ENCODE measurements at places on chromosomes 7 and 10. TPM values are rescaled to one million over a fixed set of nuclear protein-coding genes. Genes with fewer than 3 reads are reported as not detected.

- no peaks in the 10 kb centered on the region for H3K36me3 ChIP-seq
- H3K27me3 ChIP-seq = no peaks in the 10 kb centered on the region
- no peak for DNase-seq
- no peak overlapping the region for H3K4me3 ChIP-seq
- no peaks in the 10 kb centered on the region for H3K4me1 ChIP-seq
These were observed 13.8 kb upstream of the POT1 start for GRCh38 chr7:124943472-124943871.

DNA sequence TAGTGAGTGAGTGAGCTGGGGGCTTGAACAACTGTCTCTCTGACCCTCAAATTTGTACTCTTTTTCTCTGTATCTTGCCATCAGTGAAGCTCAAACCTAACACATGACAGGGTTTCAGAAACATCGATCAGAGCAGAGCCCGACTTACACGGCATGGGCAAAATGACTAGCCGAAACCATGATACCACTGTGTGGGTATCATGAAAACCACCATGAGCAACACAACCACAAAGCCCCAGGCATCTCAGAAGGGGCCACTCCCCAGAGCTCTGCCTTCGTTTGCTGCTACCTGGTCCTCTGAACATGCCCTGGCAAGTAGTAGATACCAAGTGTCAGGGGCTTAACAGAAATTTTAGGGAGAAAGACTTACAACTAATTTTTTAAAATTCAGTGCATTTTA lies 308.5 kb downstream of the WDR11 start:
- H3K4me3 ChIP-seq = no peak overlapping the region
- H3K27ac ChIP-seq = no peak overlapping the region
- H3K27me3 ChIP-seq = no peaks in the 10 kb centered on the region
- no peaks in the 10 kb centered on the region for H3K4me1 ChIP-seq

DNA sequence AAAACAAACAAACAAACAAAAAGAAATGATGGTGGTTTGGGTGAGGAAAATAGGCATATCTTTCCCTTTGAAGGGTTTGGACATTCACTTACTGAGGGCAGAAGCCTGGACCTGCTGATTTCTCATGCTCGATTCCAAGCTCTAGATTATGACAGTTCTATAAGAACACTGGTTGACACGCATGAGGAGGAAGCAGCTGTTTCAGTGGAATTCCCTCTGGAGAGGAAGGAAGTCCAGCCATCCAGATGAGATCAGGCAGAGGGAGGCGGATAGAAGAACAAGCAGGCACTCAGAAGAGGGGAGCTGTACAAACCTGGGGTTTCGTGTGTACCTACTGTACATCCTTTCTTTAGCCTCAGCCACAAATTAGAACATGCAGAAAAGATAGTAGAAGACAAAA lies 691.9 kb downstream of the INHBA start:
- H3K27ac ChIP-seq = no peak overlapping the region
- H3K4me3 ChIP-seq = no peak overlapping the region
- no peaks in the 10 kb centered on the region for H3K36me3 ChIP-seq
- H3K27me3 ChIP-seq = no peaks in the 10 kb centered on the region

DNA sequence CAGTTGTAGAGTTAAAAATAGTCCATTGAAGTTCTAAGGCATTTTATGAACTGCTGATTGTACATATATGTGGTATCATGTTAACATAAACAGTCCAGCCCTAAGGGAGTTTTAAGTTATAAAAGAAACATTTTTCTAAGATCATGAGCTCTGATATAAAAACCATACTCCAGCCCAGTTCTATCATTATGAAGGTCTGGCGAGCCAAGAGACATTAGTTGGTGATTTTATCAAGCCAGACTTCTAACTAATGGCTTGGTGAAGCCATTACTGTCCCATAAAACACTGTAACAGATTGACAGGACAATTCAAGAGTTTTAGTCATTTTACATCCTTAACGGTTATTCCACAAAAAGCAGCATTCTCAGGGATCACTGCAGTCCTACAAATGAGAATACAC lies 221.6 kb downstream of the RNLS start:
- H3K27ac ChIP-seq = peak overlapping the region; percentile 61
- no peak overlapping the region for H3K4me3 ChIP-seq
- DNase-seq = peak; percentile 51
- no peaks in the 10 kb centered on the region for H3K27me3 ChIP-seq
- peaks cover 14% of the 10 kb centered on the region for H3K4me1 ChIP-seq

- no peaks in the 10 kb centered on the region for H3K27me3 ChIP-seq
- no peaks in the 10 kb centered on the region for H3K36me3 ChIP-seq
- H3K4me1 ChIP-seq = peaks cover 22% of the 10 kb centered on the region
- H3K4me3 ChIP-seq = no peak overlapping the region
- H3K27ac ChIP-seq = no peak overlapping the region
These were observed 23.0 kb upstream of the EGFR start for GRCh38 chr7:54995610-54996363.

DNA sequence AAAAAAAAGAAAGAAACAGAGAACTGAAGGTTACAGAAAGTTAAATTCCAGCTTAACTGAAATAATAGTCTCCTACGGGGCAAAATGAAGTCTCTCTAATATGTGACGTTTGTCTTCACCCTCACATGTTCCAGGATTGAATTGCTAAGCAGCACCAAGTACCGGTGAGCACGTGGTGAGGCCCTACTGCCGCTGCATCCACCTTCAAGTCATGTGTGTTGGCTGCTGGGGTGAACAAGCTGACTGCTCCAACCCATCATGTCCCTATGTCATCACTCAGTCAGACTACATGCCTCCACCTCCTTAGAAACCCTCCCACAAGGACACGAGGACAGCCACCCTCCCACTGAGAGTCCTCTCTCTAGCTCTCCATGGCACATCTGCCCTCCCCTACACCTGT lies 35.4 kb upstream of the NPFFR1 start:
- no peaks in the 10 kb centered on the region for H3K4me1 ChIP-seq
- no peak for DNase-seq
- H3K27ac ChIP-seq = no peak overlapping the region
- no peaks in the 10 kb centered on the region for H3K27me3 ChIP-seq

DNA sequence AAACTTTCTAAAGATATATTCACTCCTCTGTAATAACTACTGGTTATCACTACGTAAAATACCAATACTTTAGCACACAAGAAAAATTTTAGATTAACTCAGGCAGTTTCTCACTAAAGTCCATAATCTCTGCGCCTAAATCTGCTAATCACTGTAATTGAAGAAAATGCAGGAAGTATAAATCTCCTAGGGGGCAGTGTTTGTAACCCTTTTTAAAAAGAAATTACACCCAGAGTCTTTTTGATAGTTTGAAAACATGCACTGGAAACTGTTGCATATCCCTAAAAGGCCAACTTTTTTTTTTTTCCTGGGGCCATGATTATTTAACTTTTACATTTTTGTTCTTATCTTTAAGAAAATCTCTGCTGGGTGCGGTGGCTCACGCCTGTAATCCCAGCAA lies 209.6 kb downstream of the KIAA1217 start:
- H3K4me1 ChIP-seq = peaks cover 5% of the 10 kb centered on the region
- H3K4me3 ChIP-seq = no peak overlapping the region
- H3K27me3 ChIP-seq = no peaks in the 10 kb centered on the region
- H3K36me3 ChIP-seq = no peaks in the 10 kb centered on the region
- H3K27ac ChIP-seq = no peak overlapping the region
- no peak for DNase-seq

DNA sequence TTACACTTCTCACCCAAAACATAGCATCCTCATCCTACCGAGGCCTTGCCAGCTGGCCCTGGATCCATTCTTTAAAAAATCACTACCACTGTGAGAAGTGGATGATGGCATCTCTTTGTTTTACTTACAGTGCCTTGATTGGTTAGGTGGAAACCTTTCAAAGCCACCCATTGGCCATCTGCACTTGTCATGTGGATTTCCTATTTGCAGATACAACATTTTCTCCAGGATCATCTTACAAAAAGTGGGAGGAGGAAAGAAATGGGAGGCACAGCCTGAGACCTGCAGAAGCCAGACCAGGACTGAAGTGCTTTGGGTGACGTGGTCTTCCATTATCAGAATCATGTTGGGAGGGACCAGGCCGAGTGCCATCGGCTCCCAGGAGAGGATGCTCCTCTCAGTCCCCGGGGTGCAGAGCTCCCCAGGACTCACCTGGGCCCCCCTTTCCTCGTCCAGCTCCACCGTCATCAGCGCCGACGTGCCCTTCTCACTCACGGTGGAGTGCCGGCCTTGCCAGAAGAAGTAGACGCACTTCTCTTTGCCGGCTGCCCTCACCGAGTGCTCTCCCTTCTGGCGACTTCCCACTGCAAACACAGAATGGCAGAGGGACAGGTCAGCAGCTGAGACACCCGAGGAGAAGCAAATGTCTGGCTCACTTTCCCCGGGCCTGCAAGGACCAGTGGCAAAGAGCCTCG lies 161.2 kb downstream of the SVIL start:
- H3K27ac ChIP-seq = no peak overlapping the region
- no peak for DNase-seq
- H3K4me1 ChIP-seq = peaks cover 18% of the 10 kb centered on the region
- peaks cover 82% of the 10 kb centered on the region for H3K36me3 ChIP-seq
- no peaks in the 10 kb centered on the region for H3K27me3 ChIP-seq
- no peak overlapping the region for H3K4me3 ChIP-seq

- no peak overlapping the region for H3K4me3 ChIP-seq
- no peaks in the 10 kb centered on the region for H3K27me3 ChIP-seq
- peak overlapping the region; percentile 30 for H3K27ac ChIP-seq
- H3K4me1 ChIP-seq = no peaks in the 10 kb centered on the region
These were observed 5.8 kb upstream of the FAM3C start for GRCh38 chr7:121401896-121402295.

DNA sequence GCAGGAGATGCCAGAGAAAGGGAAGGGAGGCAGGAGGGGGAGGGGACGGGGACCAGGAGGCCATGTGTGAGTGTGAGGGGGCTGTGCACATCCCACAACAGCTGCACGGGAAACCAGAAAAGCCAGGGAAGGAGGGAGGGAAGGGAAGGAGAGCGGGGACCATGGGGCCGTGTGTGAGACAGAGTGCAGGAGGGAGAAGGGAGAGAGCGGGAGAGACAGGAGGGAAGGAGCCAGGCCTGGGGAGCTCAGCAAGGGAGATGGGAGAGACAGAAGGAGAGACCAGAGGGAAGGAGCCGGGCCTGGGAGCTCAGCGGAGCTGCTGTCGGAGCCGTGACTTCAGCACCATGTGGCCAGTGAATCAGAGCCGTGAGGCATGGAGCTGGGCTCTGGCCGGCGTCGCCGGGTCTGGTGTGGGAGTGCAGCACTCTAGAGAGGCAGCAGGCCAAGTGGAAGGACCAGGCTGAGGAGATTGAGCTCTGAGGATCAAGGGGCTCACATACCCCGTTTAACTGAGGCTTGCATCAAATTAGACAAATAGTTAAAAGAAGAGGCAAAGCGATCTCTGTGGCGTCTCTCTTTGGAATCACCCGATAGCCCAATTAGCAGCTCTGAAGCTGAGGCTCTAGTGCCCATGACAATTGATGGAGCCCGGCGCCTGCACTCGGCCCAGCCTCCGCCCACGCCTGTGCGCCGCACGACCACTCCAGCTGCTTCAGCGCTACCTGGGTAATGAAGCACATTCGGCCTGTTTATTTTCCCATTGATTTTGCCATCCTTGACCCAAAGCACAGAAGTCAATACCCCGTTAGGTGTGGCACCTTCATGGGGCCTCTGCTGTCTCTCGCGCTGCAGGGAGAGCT lies 150.4 kb downstream of the MAD1L1 start:
- no peaks in the 10 kb centered on the region for H3K27me3 ChIP-seq
- H3K36me3 ChIP-seq = no peaks in the 10 kb centered on the region
- H3K4me3 ChIP-seq = no peak overlapping the region
- H3K4me1 ChIP-seq = peaks cover 11% of the 10 kb centered on the region

DNA sequence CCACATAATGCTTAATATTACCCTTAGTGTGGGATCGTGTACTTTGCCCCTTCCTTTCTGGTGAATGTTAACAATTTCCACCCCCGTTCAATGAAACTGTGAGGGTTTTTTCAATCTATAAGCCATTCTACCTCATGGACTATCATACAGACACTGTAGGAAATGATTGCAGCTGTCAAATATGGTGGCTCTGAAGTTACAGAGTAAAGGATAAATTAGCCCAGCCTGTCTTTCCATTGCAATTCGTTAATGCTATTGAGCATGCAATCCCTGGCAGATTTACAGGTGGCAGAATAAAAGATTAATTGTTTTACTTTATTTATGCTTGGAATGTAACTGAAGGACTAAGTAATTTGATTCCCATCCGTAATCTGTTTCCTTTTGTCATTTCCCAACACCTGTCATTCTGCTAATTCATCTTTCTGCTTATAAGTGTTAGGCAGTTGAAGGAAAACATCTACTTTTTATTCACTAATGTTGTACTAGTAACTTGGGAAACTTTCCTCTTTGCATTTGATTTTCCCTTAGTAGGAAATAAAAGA lies 1211.6 kb upstream of the LRRN3 start:
- no peaks in the 10 kb centered on the region for H3K27me3 ChIP-seq
- no peak overlapping the region for H3K4me3 ChIP-seq
- H3K4me1 ChIP-seq = no peaks in the 10 kb centered on the region
- no peak for DNase-seq
- H3K36me3 ChIP-seq = no peaks in the 10 kb centered on the region

GRCh38 chr10:60894786-60895185 lies 49.2 kb downstream of the RHOBTB1 start:
- no peak overlapping the region for H3K4me3 ChIP-seq
- no peaks in the 10 kb centered on the region for H3K4me1 ChIP-seq
- peaks cover 8% of the 10 kb centered on the region for H3K36me3 ChIP-seq
- peak overlapping the region; percentile 72 for H3K27ac ChIP-seq
- no peaks in the 10 kb centered on the region for H3K27me3 ChIP-seq

- H3K27me3 ChIP-seq = no peaks in the 10 kb centered on the region
- H3K36me3 ChIP-seq = no peaks in the 10 kb centered on the region
- H3K4me3 ChIP-seq = peak overlapping the region; percentile 47
- peaks cover 39% of the 10 kb centered on the region for H3K4me1 ChIP-seq
- peak overlapping the region; percentile 64 for H3K27ac ChIP-seq
- peak; percentile 68 for DNase-seq
These were observed 980 bp downstream of the ADAMTS14 start for GRCh38 chr10:70673043-70673928.

DNA sequence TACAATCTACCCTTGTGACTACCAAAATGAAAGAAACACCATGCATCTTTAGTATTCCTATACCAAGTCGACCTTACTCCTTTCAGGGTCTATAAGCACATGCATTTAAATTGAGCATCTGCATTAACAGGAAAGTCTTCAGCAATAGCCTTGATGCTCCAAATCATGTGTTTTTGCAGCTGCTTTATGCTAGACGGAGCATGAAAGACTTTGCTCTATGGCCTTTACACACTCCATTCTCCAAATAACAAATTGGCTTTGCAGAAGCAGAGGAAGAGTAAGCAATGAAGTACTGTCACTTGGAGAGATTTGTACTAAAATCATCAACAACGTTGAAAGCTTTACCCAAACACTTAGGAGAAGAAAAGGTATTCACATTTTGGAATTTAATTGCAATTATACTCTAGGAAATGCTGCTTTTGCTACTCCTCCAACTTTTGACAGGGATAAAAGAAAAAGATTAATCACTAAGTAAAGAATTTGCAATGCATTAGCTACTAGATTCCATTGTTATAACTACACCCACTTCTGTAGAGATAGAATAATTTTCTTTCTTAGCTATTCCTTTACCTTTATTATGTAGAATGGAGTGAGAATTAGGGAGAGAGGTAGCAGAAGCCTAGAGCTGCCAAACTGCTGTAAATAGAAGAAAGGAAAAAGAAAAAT lies 131.8 kb downstream of the SEMA3E start:
- no peak overlapping the region for H3K4me3 ChIP-seq
- no peak overlapping the region for H3K27ac ChIP-seq
- no peaks in the 10 kb centered on the region for H3K36me3 ChIP-seq

Gene AGR2
- not detected for polyA plus RNA-seq

Gene STRIP2
- 6.9 TPM for polyA plus RNA-seq

Gene XRCC2
- polyA plus RNA-seq = 3.4 TPM

Gene TUBB8
- polyA plus RNA-seq = 0.13 TPM

Gene NEUROG3
- not detected for polyA plus RNA-seq

Gene SHTN1
- polyA plus RNA-seq = 5.2 TPM

Gene TUBAL3
- not detected for polyA plus RNA-seq

Gene LSM8
- 52.8 TPM for polyA plus RNA-seq

Gene SFTPA1
- polyA plus RNA-seq = not detected

Gene SPAM1
- polyA plus RNA-seq = not detected

Measured in SK-N-SH (cell line).